ENCODE measurements at places on chromosomes 2 and 18. TPM values are rescaled to one million over a fixed set of nuclear protein-coding genes. Genes with fewer than 3 reads are reported as not detected.

The TTR gene
- not detected for total RNA-seq

The NOTO gene
- not detected for total RNA-seq

The ZNF532 gene
- 57.8 TPM for total RNA-seq

The DUSP2 gene
- 2.9 TPM for total RNA-seq

The COL4A4 gene
- 7.7 TPM for total RNA-seq

The CD226 gene
- total RNA-seq, result 0.69 TPM

The CCDC141 gene
- 0.53 TPM for total RNA-seq

The SATB2 gene
- 11.7 TPM for total RNA-seq

The CYBRD1 gene
- total RNA-seq, result 265 TPM

The NIFK gene
- 21.9 TPM for total RNA-seq

The RAB6C gene
- total RNA-seq, result not detected

The EVA1A gene
- 26.7 TPM for total RNA-seq

The SESTD1 gene
- 82.7 TPM for total RNA-seq

The STEAP3 gene
- total RNA-seq, result 18.4 TPM

The CIB4 gene
- total RNA-seq, result not detected

The DNAH7 gene
- 0.46 TPM for total RNA-seq

The IL1RL1 gene
- total RNA-seq, result 40.2 TPM

The CXXC1 gene
- 38.4 TPM for total RNA-seq

The POTEI gene
- not detected for total RNA-seq

The HPCAL1 gene
- total RNA-seq, result 32.0 TPM

The FSHR gene
- total RNA-seq, result not detected

The LIPG gene
- total RNA-seq, result 5.5 TPM

The KIF1A gene
- 0.33 TPM for total RNA-seq

The CWC22 gene
- total RNA-seq, result 13.0 TPM

The ATP6V1B1 gene
- 1.1 TPM for total RNA-seq

The ALKAL2 gene
- total RNA-seq, result not detected

The PSTPIP2 gene
- total RNA-seq, result 3.5 TPM

The HTR2B gene
- 37.3 TPM for total RNA-seq

The CROCC2 gene
- total RNA-seq, result 0.13 TPM

The STARD6 gene
- not detected for total RNA-seq

The TDRD15 gene
- not detected for total RNA-seq

The GAREM1 gene
- total RNA-seq, result 3.5 TPM

The SLC19A3 gene
- 0.78 TPM for total RNA-seq

The UGT1A8 gene
- total RNA-seq, result not detected

The CYTIP gene
- 5.5 TPM for total RNA-seq

The MAL gene
- total RNA-seq, result not detected

The DNAJC5G gene
- not detected for total RNA-seq

The SCN3A gene
- 0.40 TPM for total RNA-seq

The DLX2 gene
- 0.33 TPM for total RNA-seq

The HMSD gene
- not detected for total RNA-seq

The CERKL gene
- not detected for total RNA-seq

The ACTG2 gene
- 32.7 TPM for total RNA-seq

The C2orf69 gene
- 10.8 TPM for total RNA-seq
